ENCODE measurements at places on chromosomes 5 and 9.
A peak's percentile ranks its signal among the peaks of the same experiment; 100 is the strongest.

DNA sequence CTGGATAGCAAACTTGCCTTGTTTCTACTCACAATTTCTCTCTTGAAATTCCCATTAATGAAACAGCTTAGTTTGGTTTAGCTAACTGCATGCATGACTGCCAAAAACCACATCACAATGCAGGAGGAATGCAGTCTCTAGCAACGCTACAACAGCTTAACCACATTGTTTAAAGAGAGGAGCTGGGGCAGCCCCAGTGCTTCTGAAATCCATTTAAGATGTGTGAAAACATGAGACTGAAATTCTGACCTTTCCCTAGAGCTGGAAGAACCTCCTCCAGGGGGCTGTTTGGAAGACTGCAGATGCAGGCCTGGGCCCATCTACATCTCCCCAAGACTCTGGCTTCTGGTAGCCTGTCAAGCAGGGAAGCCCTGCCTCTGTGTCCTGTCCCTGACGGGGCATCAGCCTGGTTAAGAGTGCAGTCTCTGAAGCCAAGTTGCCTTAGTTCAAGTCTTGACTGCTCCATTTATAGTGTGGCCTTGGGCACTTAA lies 157.1 kb downstream of the ZNF462 start:
- no peak for DNase-seq

DNA sequence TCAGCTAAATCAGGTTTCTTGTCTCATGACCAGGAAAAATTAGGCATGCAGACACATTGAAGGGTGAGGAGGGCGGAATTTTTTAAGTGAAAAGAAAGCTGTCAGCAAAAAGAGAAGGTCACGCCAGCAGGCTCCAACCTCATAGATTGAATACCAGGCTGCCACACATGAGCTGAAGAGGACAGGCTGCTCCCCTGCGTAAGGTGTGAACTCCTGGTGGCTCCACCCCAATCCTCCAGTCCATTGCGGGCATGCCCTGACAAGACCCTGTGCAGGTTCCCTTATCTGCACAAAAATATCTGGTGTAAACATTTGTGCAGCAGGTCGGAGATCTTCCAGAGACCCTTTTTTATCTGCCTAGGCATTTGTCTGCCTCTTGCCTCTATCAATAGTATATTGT lies 22.9 kb upstream of the TEX10 start:
- DNase-seq = no peak

DNA sequence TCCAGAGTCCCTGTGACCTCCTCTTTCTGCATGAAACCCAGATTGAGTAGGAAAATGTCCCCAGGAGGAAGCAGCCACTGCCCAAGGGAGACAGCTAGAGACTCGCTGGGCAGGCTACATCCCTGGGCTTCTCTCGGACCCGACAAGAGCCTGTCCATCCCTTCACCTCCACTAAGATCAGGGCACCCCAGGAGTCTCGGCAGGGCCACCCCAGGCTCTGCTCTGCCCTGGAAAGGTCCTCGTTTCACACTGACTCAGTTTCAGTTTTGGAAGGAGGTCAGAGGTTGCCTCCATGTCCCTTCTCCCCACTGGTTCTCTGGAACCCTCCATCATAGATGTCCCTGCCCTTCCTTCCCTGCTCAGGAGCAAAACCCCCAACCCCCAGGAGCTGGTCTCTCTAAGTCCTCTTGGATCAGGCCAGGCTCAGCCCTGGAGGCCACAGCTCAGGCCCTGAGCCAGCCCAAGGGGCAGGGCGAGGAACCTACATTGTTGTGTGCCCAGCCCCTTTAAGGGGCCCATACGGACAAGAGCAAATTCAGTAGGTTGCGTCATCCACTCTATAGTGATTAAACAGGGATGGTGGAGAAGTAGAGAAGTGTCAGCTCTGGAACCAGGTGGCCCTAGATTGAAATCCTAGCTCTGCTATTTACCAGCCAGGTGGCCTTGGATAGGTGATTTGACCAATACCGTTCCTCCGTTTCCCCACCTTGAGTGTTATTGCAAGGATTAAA lies 37.4 kb downstream of the C9orf50 start:
- DNase-seq = no peak

- DNase-seq = no peak
Measured at GRCh38 chr9:81408951-81409350, 280.4 kb downstream of the TLE1 start.

- no peak for DNase-seq
Measured at GRCh38 chr5:65812648-65813047, 90.6 kb downstream of the NLN start.

GRCh38 chr5:14830210-14831005 lies 41.2 kb downstream of the ANKH start:
- no peak for DNase-seq

GRCh38 chr5:50667023-50667652 lies 701 bp downstream of the PARP8 start:
- DNase-seq = peak; percentile 61

DNA sequence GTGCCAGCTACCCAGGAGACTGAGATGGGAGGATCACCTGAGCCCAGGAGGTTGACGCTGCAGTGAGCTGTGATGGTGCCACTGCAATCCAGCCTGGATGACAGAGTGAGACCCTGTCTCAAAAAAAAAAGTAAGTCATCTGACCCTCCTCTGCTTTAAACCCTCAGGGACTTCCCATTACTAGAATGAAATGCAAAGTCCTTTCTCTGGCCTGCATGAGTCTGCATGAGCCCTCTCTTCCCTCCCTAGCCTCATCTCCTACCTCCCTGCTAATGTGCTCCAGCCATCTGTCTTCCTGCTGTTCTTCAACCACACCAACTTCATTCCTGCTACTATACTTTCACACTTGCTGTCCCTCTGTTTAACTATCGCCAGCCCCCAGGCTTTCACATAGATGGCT lies 15.3 kb downstream of the IL5 start:
- DNase-seq = no peak

DNA sequence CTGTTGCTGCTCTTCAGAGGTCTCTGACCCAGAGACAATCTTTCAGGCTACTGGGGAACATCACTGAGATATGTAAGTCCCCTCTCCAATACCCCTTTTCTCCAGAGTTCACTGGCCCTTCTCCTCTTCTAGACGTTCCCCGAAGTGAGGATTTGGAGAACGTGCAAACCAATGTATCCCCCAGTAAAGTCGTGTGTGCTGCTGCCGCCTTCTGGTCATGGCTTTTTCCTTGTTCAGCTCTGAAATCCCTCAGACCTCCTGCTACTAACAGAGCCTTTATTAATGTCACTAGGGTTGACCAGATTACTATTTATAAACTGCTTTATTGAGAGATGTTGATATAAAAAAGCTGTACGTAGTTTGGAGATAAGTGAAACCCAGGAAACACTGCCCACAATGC lies 1028.6 kb downstream of the CDH9 start:
- DNase-seq = no peak

DNA sequence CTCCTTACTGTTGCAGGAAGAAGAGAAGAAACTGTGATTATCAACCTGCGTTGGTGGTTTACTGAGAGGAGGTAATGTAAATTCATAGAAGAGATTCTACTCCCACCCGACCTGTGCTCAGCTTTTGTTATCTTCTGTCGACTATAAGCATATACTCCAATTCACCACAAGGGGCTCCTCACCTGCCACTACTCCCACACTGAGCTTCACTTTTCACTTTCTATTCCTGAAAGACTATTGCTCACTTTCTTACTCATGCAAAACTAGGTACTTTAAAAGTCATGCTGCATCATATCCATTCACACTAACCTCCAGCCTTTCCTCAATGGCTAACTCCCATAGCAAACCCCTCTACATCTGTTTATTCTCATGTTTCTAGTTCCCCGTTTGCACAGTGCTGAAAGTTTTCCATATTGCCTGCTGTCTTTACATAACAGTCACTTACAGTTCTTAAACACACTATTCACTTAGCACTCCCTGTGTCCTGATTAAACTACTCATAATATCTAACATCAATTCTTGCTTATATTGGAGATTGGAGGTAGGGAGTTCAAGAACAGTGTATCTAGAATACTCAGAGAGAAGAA lies 1062.6 kb downstream of the NR2F1-AS1 start:
- DNase-seq = no peak

GRCh38 chr5:59241119-59241518 lies 652.4 kb downstream of the PDE4D start:
- DNase-seq = no peak

DNA sequence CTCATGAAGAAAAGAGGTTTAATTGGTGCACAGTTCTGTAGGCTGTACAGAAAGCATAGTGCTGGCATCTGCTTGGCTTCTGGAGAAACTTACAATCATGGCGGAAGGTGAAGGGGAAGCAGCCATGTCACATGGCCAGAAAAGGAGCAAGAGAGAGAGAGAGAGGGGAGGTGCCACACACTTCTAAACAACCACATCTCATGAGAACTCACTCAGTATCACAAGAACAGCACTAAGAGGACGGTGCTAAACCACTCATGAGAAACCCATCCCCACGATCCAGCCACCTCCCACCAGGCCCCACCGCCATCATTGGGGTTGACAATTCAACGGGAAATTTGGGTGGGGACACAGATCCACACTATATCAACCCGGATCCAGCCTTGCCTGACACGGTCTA lies 28.8 kb upstream of the IER5L start:
- DNase-seq = no peak

GRCh38 chr5:72599519-72600370 lies 92.5 kb upstream of the ZNF366 start:
- no peak for DNase-seq

GRCh38 chr5:141704782-141705297 lies 22.8 kb upstream of the ARAP3 start:
- DNase-seq = no peak

- DNase-seq = no peak
Measured at GRCh38 chr5:148747536-148747906, 78.9 kb upstream of the ADRB2 start.

DNA sequence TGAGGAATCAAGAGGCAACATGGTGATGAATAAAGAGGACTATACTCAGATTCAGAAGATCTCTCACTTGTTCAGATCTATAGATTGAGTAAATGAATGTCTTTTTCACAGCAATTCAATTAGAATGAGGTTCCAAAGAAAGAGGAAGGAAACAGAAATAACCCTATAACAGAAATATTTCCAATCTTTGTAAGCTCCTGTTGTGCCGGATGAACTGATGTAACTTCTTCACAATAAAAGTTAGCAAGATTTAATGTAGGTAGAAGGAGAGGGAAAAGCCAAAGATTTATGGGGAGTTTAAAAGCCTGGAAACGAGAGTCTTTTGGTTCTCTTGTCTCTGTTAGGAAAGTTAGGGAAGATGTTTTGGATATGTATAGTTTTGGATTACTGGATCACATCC lies 92.1 kb downstream of the PBX3 start:
- no peak for DNase-seq

DNA sequence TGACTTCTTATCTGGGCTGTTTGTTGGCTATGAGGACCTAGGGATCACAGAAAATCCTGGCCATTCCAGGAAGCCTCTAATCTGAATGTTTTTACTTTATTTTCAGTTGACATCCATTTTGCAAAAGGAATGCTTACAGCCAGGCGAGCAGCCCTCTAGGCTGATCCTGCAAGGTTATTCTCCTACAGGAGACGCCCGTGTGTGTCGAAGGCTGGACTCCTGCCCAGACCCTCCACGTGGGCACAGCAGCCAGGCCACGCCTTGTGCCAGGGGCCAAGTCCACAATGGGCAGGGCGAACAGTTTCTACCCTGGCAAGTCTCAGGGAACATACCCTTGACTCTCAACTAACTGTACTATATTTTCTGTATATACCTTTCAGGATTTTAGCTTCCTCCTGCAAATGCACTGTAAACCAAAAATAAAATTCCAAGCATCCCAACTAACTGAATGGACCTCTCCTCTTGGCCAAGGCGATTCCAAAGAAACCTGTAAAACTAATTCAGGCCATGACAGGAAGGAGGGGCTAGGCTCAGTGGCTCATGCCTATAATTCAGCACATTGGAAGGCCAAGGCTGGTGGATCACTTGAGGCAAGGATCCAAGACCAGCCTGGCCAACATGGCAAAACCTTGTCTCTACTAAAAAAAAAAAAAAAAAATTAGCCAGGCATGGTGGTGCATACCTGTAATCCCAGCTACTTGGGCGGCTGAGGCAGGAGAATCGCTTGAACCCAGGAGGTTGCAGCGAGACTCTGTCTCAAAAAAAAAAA lies 5.7 kb downstream of the CMBL start:
- no peak for DNase-seq

GRCh38 chr9:135988493-135988892 lies 27.3 kb upstream of the UBAC1 start:
- no peak for DNase-seq

DNA sequence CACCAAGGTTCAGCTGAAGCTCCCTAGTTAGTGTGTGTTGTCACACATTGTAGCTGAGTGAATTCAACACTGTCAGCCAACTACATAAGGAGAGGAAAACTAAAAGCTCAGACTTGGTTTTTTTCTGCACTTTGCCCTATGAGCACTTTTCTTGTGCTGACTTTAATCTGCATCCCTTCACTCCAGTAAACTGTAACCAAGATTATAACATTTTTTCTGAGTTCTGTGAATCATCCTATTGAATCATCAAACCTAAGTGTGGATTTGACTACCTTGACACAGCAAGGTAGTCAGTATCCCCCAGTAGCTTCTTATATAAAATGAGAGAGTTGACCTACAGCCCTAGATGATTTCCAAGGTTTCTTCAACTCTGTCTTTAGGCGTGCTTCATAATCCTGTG lies 325.0 kb downstream of the AGTPBP1 start:
- DNase-seq = no peak

- DNase-seq = no peak
Measured at GRCh38 chr9:101037430-101037829, 8.9 kb downstream of the PLPPR1 start.

DNA sequence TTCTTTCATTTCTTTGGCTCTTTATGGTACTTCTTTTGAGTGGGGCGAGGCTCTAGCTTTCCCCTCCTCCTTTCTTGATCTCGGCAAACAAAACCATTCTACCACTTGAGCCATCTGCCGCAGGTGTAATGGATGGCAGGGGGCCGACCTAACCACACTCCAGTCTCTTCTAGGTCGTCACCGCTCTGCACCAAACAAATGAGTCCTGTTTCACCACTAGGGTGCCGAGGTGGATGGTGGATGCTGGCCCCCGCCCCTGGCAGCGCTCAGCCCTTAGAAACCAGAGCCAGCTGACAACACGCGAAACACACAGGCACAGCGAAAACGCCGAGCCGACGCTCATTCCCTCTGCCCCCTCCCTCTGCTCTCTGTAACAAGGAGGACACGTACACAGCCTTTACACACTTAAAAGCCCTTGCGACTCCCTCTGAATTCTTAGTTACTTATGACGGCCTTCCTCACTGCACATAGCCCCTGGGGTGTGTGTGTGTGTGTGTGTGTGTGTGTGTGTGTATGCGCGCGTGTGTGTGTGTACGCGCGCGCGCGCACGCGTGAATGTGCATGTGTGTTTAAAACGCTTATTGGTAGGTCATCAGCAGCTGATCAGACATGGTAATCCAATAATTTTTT lies 199.4 kb downstream of the MEF2C start:
- DNase-seq = no peak

- DNase-seq = no peak
Measured at GRCh38 chr9:123400926-123401503, 45.0 kb downstream of the CRB2 start.

GRCh38 chr5:76041863-76042262 lies 41.3 kb upstream of the SV2C start:
- DNase-seq = no peak

DNA sequence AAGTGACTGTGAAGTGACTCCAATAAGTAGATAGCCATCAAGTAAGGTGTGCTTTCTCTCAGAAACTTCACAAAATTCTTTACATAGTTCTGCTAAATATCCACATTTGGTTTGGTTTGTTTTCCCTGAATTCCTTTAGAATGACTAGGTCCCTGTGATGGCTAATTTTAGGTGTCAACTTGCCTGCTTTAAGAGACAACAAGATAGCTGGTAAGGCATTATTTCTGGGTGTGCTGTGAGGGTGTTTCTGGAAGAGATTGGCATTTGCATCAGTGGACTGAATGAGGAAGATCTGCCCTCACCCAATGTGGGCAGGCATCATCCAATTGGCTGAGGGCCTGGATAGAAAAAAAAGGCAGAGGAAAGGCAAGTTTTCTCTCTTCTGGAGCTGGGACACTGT lies 8.3 kb upstream of the PTBP3 start:
- DNase-seq = no peak

All from activated gamma-delta T cell (primary cell).